ENCODE measurements at places on chromosomes 11 and 22.

DNA sequence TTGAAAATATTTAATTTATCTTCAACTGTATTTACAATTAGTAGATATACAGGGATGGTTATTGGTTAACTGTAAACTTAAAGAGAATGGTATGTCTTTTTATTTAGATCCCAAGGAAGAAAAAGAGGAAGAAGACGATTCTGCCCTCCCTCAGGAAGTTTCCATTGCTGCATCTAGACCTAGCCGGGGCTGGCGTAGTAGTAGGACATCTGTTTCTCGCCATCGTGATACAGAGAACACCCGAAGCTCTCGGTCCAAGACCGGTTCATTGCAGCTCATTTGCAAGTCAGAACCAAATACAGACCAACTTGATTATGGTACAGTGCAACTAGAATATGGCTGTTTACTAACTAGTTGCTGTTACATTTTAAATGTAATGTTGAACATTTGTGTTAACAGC lies 12.7 kb upstream of the CNTF start:
- DNase-seq = no peak

DNA sequence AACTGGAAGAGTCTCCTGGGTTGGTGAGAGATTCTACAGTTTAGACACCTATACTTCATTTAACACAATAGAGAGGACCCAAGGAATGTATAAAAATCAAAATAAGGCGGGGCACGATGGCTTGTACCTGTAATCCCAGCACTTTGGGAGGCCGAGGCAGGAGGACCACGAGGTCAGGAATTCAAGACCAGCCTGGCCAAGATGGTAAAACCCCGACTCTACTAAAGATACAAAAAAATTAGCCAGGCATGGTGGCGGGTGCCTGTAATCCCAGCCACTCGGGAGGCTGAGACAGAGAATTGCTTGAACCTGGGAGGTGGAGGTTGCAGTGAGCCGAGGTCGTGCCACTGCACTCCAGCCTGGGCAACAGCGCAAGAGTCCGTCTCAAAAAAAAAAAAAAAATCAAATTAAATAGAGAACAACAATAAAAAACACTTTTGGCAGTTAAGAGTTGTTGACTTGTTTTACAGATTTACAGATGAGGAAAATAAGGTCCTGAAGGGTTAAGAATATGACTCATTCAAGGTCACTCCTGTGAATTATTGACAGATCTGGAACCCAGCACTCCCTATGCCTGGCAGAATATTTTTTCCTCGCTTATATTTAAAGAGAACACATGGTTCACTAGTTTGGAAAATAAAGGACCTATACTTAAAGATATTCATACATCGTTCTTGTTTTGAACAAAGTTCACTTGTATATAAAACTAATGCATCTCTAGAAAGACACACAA lies 5.2 kb downstream of the LGR4 start:
- no peak for DNase-seq

- peak; percentile 90 for DNase-seq
These were observed 10.5 kb downstream of the NUMA1 start for GRCh38 chr11:72069787-72070251.

DNA sequence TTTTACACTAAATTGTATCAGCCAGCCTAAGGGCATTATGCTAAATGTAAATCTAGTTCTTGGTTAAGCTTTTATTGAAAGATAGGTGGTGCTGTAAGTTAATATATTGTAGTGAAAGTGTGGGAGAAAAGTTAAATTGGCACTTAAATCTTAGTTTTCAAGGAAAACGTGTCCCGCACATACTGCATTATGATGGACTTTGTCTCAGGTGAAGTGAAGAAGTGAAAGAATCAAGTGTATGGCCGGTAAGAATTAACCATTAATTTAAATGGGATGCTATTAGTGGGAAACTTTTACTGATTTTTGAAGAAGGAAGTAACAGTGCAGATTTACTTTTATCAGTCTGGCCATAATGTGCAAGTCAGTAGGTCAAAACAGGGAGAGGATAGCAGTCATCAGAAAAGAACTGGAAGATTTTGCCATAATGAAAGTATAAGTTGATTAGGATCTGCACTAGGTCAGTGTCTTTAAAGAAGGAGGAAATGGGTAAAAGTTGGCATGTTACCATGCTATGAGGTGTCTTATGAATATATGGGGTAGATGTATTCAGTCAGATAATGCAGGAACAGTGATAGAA lies 81.6 kb downstream of the PDHX start:
- DNase-seq = peak; percentile 60

DNA sequence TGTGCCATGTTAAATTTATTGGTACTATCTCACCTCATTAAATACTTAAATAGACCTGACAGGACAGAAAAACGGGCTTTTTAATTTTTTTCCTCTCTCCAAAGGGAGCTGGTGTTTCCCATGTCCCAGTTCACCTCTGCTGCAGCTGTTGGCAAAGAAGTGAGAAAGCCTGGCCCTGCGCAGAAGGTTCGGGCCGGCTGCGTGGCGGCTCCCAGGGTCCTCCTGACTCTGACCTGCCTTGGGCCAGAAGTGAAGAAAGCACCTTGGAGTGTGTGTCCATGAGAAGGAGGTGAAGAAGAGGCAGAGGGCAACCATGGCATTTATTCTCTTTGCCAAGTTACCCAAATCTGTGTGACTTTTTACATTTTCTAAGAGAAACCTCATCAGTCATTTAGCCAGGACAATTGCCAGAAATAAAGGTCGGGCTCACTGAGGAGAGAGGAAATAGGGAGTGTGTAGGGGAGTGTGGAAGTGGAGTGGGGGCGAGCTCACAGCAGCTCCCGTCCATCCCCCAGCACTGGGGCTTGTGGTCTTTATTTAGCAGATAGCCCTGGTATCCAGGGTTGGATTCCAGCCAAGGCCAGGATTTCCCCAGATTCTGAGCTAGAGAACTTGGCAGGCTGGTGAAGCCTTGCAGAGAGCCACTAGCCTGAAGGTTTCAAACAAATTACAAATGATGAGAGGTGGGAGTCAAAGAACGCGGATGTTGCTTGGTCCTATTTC lies 102.4 kb upstream of the CADM1 start:
- DNase-seq = peak; percentile 36

DNA sequence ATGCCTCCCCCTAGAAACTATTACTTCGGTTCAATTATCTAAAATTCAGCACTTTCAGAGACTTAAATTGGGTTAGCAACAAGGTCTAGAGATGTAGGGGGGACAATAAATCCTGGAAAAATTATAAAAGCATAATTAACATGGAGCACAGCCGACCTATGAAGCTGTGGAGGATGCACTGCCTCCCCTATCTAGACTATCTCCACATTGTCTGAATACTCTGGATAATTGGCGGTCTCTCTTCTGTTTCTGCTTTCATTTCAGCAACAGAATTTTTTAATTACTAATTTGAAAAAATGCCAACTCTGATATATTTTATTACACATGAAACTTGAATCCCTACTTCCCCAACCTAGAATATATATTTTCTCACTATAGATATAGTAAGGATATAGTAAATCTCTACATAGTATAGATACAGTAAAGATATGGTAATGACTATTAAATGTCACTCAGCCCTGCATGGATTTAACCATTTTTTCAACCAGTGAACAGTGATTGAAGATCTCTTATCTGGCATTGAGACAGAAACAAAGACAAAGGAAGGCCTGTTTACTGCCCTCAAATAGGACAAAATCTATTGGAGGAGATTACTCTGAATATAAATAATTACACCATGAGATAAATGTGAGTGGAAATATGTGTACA lies 157.6 kb downstream of the BLID start:
- DNase-seq = no peak

DNA sequence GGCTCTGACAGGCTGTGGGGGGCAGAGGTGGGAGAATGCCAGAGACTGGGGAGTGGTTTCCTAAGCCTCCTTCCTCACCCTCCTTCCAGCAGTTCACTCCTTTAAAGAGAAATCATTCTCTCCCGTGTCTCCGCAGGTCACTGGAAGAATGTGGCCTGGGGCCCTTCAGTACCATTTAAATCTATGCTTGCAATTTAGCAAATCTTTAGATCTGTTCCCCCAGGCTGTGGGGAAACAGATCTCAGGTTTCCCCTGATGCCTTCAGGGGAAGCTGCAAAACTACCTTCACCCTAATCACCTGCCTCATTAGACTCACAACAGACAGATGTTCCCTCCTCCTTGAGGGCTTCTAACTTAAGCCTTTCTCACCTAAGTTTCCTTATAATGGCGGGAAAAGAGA lies 55.3 kb downstream of the KIRREL3 start:
- DNase-seq = no peak

GRCh38 chr11:17697175-17697949 lies 22.0 kb upstream of the MYOD1 start:
- no peak for DNase-seq

DNA sequence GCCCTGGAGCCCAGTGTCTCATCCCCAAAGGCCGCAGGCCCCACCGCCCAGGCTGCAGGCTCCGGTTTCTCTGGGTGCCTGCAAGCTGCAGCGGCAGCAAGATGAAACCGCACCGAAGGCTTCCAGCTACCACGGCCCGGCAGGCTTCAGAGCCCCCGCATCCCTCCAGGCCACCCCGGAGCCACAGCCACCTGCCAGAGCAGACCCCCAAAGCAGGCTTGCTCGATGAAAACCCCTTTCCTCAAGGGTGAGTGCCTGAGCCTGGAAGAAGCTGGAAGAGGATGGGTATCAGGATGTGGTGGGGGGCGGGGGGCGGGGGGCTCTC lies 24.5 kb upstream of the GNB1L start:
- DNase-seq = no peak

DNA sequence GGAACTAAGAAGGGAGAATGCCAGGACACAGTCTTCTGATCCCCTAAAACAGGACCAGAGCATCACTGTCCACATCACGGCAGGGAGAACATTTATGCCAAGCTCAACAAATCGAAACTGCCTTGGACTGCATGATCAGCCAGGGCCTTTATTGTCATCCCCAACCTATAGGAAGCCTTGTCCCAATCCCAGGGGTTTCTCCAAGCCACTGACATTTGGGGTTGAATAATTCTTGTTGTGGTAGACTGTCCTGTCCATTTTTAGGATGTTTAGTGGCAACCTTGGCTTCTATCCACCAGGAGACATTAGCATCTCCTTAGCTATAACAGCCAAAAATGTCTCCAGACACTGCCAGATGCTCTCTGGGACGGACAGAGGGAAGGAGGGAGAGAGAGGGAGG lies 37.1 kb downstream of the RPL27A start:
- peak; percentile 86 for DNase-seq

- no peak for DNase-seq
These were observed 11.6 kb downstream of the MED19 start for GRCh38 chr11:57700425-57700824.

DNA sequence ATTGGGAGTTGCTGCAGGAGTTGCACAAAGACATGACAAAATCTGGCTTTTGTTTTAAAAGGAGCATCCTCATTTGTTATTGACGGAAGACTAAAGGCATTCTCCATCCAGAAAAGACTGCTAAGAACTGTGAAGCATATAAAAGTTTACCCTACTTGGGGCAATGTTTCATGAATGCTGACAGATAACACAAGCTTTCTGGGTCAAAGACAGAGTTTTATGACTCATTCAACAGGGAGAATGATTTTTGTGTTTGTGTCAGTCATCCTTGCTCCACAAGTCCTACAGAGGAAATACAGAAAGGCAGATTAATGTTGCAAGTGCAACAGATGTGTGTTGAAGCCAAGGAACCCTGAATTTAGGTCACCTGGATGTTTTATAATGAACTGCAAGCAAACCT lies 2.5 kb downstream of the GLYATL1 start:
- DNase-seq = no peak

GRCh38 chr11:106087815-106088435 lies 10.5 kb downstream of the AASDHPPT start:
- peak; percentile 54 for DNase-seq

- DNase-seq = no peak
These were observed 295.2 kb downstream of the GUCY1A2 start for GRCh38 chr11:106723071-106723470.

GRCh38 chr11:96827164-96827563 lies 437.4 kb downstream of the JRKL start:
- no peak for DNase-seq

- peak; percentile 23 for DNase-seq
These were observed 689 bp downstream of the PDHX start for GRCh38 chr11:34916843-34917770.

GRCh38 chr11:45546366-45546765 lies 119.1 kb downstream of the CHST1 start:
- no peak for DNase-seq

- no peak for DNase-seq
These were observed 4.0 kb downstream of the CCKBR start for GRCh38 chr11:6263662-6264061.

- DNase-seq = no peak
These were observed 41.5 kb downstream of the DHCR7 start for GRCh38 chr11:71406681-71407080.

DNA sequence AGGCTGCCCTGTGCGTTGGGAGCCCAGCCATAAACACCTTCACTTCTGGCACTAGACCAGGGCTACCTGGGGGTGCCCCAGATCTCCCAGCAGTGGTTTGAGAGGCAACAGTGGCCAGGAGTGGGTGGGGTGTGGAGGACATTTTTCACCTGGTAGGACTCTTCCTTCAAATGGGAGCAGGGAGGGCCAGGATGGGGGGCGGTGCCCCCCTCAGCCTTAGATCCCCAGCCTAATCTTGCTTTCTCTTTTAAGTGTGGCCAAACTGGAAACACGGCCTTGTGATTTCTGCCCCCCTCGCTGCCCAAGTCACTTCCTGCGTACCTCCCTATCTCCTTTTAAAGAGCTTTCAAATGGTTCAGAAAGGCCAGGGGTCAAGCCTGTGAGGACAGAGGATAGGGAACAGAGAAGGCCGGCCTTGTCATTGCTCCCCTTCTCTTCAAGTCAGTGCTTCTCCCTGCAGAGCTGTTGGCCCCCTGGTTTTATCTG lies 800 bp downstream of the KCNJ5 start:
- DNase-seq = no peak

GRCh38 chr22:45881524-45881875 lies 95.5 kb downstream of the WNT7B start:
- no peak for DNase-seq

GRCh38 chr22:31583861-31584485 lies 78.0 kb downstream of the PISD start:
- peak; percentile 35 for DNase-seq

DNA sequence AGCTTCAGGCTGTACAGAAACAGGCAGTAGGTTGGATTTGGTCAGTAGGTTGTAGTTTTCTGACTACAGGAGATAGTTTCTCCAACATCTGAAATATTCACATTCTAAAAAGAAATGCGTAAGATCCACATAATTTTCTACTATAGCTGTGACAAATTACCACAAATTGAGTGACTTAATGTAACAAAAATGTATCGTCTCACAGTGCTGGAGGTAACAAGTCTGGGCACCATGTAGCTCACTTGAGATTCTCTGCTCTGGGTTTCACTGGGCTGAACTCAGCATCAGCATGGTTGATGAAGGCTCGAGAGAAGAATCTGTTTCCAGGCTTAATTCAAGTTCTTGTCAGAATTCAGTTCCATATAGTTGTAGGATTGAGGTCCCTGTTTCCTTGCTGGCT lies 350.9 kb upstream of the CCDC179 start:
- DNase-seq = peak; percentile 16

GRCh38 chr22:30054067-30054763 lies 26.0 kb upstream of the HORMAD2 start:
- no peak for DNase-seq

GRCh38 chr11:100689141-100689540 lies 2.1 kb downstream of the ARHGAP42 start:
- DNase-seq = no peak
